SJSA1 (cell line): ENCODE measurements at places on chromosomes 7 and 10. TPM values are rescaled to one million over a fixed set of nuclear protein-coding genes. Genes with fewer than 3 reads are reported as not detected.

DNA sequence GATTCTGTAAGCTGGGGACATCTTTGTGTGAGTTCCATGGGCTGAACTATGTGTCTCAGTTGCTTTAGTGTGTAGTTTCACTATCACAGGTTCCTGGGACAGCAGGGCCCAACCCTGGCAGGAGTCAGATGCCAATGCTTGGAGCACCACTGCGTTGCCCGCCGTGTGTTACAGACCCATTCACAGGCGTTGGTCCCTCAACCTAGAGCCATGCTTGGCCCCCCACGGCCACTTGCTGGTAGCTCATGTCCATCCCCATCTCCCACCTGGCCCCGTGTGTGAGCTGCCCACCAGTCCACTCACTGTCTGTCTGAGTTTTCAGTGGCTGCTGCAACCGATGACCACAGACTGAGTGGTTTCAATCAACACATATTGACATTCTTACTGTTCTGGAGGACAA is 546.9 kb downstream of the TCERG1L start:
- no peak for DNase-seq
- no peak overlapping the region for H3K27ac ChIP-seq
- no peaks in the 10 kb centered on the region for H3K36me3 ChIP-seq
- H3K27me3 ChIP-seq: no peaks in the 10 kb centered on the region

The FANK1 gene
- 0.18 TPM in 1 of 2 replicates, not detected in the other for total RNA-seq

The COL28A1 gene
- not detected in 2 replicates for total RNA-seq

DNA sequence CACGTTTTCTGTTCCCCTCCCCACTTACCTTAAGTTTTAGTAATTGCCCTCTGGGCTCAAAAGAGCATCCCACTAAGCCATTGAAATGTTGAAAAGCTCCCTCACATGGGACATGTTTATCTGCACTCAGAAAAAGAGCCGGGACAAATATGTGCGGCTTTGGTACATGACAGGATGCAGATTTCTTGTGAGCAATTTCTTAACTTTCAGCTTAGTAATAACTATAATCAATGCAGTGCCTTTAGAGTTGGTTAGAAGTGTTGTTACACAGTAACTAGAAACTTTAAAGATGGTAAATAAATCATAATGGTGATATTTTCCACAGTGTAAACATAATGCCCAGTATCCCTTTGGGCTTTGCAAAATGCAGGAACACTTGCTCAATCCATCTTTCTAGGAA is 89.2 kb downstream of the ZNF365 start:
- H3K4me3 ChIP-seq: no peak overlapping the region
- H3K27me3 ChIP-seq: no peaks in the 10 kb centered on the region
- peaks cover 6% of the 10 kb centered on the region for H3K4me1 ChIP-seq
- no peak for DNase-seq
- H3K36me3 ChIP-seq: no peaks in the 10 kb centered on the region

DNA sequence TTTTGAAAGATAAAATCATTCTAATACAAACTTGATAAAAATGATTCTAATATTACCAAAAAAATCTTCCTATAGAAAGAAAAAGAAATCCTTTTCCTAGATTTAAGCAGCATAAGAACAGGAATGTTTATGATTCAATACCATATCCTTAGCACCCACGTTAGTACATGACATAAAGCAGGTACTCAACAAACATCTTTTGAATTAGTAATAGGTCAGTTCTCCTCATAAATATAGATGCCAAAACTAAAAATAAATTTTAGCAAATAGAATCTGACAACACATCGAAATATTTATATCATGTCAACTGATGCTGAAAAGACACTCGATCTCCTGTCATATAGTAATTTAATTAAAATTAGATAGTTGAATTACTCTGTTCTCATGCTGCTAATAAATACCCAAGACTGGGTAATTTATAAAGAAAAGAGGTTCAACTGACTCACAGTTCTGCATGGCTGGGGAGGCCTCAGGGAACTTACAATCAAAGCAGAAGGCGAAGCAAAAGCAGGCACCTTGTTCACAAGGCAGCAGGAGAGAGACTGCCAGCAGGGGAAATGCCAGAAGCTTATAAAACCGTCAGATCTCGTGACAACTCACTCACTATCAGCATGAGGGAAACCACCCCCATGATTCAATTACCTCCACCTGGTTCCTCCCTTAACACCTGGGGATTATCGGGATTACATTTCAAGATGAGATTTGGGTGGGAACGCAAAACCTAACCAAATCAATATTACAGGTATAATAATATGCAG is 191.8 kb downstream of the HTR7 start:
- no peaks in the 10 kb centered on the region for H3K4me1 ChIP-seq
- H3K27me3 ChIP-seq: no peaks in the 10 kb centered on the region
- H3K36me3 ChIP-seq: no peaks in the 10 kb centered on the region
- DNase-seq: no peak
